ENCODE measurements at places on chromosomes 5 and 9.

DNA sequence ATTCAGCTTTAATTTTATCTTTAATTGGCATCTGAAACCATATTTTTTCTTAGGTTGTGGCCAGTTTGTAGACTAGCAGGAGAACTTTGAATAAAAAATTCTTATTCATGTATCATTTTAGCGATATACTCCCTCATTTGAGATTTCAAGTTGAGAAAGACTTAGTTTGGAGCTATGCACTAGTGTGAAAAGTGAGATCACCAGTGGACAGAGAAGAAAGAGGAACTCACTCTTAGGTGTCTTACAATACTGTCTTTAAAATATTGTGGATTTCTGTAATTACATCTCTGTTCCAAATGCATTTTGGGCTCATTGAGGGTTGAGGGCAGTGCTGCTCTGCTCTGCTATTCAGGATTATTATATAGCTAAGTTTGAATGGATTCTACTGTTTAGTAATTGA lies 54.7 kb downstream of the NAA35 start:
- no peak for DNase-seq

- DNase-seq, result no peak
Observed at GRCh38 chr5:79021753-79022152, 36.6 kb upstream of the ARSB start.

GRCh38 chr5:87361536-87362213 lies 51.1 kb downstream of the CCNH start:
- DNase-seq, result no peak

- no peak for DNase-seq
Observed at GRCh38 chr9:131658377-131659129, 81.3 kb downstream of the RAPGEF1 start.

DNA sequence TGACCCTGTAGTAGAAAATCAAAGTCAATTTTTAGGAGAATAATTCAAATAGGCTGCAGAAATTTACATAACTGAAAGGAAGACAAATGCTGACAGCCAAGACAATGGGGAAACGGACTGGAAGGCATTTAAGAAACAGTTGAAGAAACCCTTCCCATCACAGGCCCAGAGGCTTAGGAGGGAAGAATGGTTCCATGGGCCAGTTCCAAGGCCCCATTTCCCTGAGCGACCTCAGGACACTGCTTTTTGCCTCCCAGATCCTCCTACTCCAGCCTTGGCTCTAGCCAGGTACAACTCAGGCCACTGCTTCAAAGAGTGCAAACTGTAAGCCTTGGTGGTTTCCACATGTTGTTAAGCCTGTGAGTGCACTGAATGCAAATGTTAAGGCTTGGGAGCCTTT lies 184.1 kb upstream of the SGCD start:
- no peak for DNase-seq
